Activated gamma-delta T cell treated with anti-CD3 and anti-CD28 coated beads, Interleukin-2, amount 50 U/mL, for 16 hours (primary cell): ENCODE measurements at places on chromosomes 7 and 10.

- no peak for DNase-seq
Measured at GRCh38 chr10:128072941-128073645, 53.1 kb downstream of the MKI67 start.

- DNase-seq = no peak
Measured at GRCh38 chr7:108347616-108348015, 108.6 kb downstream of the NRCAM start.

DNA sequence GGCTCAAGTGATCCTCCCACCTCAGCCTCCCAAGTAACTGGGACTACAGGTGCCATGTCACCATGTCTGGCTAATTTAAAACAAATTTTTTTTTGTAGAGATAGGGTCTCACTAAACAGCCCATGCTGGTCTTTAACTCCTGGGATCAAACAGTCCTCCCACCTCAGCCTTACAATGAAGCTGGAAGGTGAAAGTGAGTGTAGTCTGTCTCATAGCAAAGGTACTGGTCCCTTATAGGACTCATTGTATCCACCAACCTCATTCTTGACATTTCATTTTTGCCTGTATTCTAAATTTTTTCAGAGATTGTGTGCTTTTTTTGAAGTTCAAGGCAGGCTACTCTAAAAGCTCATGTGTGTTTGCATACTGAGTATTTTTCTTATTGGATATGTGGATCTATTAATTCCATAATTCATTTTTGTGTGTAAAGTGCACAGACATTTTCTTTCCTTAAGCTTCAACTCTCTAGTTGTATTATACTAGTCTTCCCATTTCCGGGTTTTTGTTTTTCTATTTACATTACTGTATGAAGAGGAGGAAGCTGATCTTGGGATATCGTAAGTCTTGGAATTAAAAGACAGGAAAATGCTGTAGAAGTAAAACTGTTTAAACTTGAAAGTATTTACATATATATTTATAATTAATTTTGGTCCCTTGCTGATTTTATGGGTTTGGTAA lies 13.3 kb downstream of the KMT2E start:
- no peak for DNase-seq

- DNase-seq = no peak
Measured at GRCh38 chr10:33722067-33722466, 387.6 kb upstream of the NRP1 start.

GRCh38 chr7:131765575-131765974 lies 209.1 kb upstream of the PODXL start:
- no peak for DNase-seq

GRCh38 chr10:52319926-52320325 lies 5.8 kb downstream of the DKK1 start:
- DNase-seq = no peak

GRCh38 chr10:101446071-101446470 lies 92.1 kb downstream of the BTRC start:
- no peak for DNase-seq

DNA sequence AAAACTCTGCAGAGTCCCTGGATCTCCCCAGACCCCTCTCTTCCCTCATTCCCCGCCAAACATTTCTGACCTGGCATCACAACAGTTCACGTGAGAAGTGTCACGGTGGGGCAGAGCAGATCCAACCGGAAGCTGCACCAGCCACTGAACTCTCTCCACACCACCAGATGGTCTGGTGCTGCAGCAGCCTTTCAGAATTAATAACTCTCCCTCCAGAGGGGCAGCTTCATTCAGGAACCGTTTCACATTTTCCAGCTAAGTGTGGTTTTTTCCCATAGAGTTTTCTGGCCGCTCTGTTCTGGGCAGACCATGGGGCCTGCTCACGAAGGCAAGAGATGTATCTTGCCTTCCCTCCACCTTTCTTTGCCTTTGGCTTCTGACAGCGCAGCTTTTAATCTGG lies 486.7 kb upstream of the GALNT17 start:
- DNase-seq = no peak

DNA sequence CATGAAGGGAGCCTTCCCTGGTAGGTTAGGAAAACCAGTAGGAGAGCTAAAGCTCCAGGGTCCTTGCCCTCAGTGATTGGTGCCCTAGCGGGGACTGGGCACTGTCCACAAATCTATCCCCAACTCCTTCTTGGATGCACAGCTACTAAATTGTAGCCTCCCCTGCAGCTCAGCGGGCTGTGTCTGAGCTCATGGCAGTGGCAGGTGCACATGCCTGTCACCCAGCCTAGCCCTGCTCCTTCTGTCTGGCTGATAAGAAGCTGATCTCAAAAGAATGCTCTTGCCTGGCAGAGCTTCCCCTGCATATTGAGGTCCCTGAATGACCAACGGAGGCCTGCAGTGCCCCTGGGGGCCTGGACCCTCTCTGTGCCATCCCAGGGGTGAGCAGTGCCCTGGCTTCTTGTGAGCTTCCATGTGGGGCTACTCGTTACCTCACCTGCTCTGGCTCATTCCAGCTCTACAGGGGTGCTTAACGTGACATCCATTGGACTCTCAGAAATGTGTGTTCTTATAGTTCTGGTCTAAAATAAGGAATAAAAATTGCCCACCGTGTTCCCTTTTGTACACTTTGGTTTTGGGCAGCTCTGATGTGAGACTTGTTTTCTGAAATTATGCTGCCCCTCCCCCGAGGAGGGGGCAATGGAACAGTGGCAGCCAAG lies 59.8 kb upstream of the ANTXRL start:
- no peak for DNase-seq

GRCh38 chr10:130634816-130635215 lies 498.6 kb downstream of the GLRX3 start:
- no peak for DNase-seq

DNA sequence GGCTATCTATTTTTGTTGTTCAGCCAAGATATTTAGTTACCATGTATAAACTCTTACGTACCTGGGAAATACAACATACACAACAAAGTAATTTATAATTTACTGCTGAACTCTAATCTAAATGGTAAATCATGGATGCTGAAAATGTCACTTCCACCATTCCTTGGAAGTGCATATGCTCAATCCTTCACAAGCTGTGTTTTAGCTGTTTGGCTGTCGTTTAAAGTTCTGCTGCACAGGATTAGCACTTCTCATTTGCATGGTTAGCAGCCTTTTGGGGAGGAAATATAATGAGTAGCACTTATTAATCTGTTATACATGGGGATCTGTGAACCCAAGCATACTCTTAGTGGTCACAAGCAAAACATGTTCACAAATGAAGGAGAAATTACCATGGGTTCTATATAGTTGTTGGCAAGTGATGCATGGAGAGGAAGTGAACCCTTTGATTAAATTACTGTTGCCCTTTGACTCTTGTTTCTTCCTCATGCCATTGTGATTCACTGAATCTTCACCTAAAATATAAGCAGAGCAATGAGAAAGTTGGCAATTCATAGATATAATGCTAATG lies 18.5 kb downstream of the PIK3CG start:
- no peak for DNase-seq

DNA sequence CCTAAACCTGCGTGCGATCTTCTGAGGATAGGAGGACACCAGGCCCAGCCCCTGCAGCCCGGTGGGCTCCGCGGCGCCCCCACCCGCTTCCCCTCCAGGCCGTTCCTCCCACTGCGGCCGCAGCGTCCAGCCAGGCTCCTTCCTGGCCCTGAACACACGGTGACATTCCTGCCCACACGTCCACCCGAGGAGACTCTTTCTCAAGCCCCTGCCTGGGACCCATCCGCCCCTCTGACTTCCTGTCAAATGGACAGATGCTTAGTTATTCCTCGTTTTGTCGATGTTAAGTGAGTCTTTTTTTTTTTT lies 32.4 kb upstream of the RNF32 start:
- no peak for DNase-seq

- no peak for DNase-seq
Measured at GRCh38 chr7:147483634-147484292, 1106.8 kb upstream of the C7orf33 start.

DNA sequence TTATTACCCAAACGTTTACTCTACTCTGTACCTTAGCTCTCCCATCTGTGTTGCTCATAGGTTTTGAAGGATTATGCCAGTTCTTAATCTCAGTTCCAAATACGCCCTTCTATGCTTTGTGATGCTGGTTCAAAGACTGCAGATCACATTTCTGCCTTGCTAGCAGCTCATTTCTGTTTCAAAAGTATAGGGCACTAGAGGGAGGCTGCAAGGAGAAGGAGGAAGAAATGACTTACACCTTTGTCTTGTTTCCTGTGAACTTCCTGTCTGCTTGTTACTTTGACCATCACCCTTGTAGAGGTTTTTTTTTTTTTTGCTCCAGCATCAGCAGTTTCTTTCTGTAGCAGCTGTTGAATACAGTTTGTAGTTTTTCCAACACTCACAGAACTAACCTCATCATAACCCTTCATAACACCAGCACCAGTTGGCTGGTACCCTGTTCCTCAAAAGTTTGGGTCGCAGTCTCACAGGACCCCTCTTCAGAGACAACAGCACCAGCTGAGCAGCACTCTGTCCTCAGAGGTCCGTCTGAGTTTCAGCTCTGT lies 16.5 kb downstream of the SLK start:
- DNase-seq = no peak

DNA sequence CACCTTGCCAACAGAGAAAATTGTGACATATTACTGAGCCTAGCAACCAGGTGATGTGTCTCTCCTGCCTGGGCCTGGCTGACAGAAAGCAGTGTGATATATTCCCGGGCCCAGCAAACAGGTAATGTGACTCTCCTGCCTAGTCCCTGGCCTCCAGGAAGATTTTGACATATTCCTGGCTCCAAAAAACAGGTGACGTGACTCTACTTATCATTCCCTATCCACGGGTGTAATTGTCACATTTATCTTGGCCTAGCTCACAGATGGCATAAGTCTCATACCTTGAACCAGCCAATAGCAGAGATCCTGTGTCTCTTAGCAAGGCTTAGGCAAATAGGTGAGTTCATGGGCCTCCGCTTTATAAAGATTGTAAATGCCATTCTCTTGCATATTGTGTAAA lies 49.6 kb upstream of the ZNF680 start:
- no peak for DNase-seq
